Erythroblast (primary cell): ENCODE measurements at places on chromosomes 11 and 22.

- DNase-seq, result no peak
Observed at GRCh38 chr11:6268820-6269219, 9.2 kb downstream of the CCKBR start.

GRCh38 chr11:106974831-106975230, 43.4 kb downstream of the GUCY1A2 start:
- no peak for DNase-seq

GRCh38 chr11:11555208-11555607, 66.6 kb downstream of the GALNT18 start:
- DNase-seq, result no peak

GRCh38 chr11:44564166-44564565, 1.3 kb upstream of the CD82 start:
- peak; percentile 71 for DNase-seq

GRCh38 chr11:117498791-117499190, 171.1 kb downstream of the CEP164 start:
- no peak for DNase-seq

DNA sequence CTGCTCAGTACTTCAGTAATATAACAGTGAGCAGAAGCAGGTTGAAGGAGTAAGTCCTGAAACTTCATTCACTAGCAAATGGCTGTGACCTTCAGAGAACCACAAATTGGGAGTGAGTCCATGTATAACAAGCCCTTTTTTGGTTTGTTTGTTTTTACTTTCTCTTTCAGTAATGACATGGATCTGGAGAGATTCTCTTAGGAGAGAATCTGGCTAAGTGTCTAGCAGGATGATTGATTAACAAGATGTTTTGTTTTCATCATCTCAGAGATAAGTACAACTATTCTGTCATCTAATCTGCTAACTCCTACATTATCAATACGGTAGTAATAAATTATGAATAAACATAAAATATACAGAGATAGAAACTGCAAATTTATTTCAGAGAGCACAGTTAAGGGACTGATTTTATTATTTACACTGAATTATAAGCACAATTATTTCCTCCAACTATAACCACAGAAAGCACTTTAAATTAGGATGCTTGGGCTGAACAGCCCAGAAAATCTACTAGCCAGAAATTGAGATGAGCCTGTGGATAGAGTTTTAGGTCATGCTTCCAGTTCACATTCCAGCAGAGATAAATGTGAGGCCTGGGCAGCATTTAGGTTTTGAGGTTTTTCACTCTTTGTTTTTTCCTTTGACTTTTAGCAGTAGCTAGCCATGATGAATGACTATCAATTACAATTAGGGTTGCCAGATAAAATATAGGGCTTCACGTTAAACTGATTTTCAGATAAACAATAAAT, 429.3 kb upstream of the FAT3 start:
- DNase-seq, result no peak

DNA sequence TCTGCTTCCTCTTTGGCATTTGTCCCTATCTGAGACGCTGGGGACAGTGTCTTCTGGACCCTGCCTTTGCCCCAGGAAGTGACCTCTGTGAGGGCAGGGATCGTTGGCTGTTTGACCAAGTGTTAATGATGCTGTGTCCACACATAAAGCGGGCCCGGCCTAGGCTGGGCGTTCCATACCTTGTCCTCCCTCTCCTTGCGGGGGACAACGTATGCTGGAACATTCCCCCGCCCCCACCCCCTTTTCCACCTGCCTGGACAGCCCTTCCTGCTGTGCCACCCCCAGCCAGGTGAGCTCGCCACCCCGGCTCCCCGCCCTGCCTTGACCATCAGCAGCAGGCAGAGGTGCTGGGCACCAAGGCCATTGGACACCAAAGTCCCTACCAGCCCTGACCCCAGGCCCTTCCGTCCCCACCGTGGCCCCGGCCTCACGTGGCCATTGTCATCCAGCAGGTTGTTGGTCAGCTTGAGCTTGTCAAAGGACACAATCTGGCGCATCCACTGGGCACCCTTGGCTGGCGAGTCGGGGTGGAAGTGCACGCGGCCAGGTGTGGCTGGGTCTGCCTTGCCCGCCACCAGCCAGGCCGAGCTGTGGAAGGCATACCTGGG, 4.1 kb upstream of the NUDT8 start:
- DNase-seq, result no peak

DNA sequence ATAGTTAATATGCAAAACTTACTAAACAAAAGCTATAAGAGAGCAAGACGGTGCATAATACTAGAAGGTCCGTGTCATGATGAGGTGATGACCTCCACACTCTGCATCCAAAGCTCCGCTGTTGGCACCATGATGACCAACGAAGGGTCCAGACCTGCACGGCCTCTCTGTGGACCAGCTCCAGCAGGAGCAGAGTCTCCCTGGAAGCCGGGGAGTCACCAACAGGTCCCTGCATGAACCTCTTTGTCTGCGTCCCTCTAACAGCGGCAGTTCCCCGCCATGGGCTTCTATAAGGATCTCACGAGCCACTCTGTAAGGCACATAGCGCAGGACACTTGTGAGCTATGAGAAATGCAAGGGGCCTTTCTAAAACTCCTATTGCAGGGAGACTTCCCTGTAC, 517.3 kb downstream of the BRD1 start:
- DNase-seq, result no peak

DNA sequence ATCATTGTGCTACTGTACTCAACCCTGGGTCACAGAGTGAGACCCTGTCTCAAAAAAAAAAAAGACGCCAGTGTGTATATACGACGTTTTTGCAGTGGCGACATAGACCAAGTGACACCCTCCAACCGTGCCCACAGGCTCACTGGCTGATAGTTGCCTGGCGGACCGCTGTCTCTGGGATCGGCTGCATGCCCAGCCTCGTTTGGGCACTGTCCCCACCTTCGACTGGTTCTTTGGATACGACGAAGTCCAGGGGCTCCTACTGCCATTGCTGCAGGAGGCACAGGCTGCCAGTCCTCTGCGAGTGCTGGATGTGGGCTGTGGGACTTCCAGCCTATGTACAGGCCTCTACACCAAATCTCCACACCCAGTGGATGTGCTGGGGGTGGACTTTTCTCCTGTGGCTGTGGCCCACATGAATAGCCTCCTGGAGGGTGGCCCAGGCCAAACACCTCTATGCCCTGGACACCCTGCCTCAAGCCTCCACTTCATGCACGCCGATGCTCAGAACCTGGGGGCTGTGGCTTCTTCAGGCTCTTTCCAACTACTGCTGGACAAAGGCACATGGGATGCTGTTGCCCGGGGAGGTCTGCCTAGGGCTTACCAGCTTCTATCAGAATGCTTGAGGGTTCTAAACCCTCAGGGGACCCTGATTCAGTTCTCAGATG, 1.3 kb downstream of the CSKMT start:
- no peak for DNase-seq

GRCh38 chr11:73734993-73735392, 25.9 kb downstream of the RAB6A start:
- no peak for DNase-seq

DNA sequence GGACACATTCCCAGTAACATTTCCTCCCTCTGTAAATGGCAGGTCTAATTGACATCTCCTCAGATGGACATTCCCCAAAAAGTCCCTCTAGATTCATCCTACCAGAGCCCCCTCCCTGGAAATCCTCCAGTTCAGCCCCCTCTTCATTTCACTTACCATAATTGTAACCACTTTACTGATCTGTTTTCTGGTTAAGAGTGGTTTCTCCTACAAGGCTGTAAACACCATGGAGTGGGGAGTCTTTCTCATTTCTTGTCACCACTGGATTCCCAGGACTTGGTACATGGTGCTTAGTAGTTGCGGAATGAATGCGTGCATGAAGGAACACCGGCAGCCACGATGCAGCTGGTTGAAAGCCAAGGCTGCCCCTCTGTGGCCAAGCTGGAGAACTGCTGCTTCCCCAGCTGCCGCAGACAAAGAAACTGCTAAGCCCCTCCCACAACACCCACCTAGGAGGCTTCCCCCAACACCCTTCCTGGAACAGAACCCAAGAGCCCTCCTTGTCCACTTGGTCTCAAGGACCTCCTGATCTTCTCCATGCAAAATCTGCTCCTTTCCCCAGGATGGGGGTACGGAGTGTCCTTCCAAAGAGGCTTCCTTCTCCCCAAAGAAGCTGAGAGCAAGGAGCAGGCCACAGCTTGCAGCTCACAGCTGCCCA, 18.6 kb upstream of the SCARF2 start:
- peak; percentile 77 for DNase-seq

GRCh38 chr11:129414144-129414872, 38.7 kb downstream of the BARX2 start:
- no peak for DNase-seq

DNA sequence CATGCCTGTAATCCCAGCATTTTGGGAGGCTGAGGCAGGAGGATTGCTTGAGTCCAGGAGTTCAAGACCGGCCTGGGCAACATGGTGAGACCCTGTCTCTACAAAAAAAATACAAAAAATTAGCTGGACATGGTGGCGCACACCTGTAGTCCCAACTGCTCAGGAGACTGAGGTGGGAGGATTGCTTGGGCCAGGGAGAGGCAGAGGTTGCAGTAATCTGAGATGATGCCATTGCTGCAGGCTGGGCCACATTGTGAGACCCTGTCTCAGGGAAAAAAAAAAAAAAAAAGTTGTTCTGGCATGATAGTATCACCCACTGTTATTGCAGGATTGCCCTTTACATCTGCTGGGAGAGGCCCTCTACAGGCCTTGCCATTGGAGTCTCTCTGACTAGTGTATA, 18.4 kb downstream of the ATXN10 start:
- DNase-seq, result no peak

DNA sequence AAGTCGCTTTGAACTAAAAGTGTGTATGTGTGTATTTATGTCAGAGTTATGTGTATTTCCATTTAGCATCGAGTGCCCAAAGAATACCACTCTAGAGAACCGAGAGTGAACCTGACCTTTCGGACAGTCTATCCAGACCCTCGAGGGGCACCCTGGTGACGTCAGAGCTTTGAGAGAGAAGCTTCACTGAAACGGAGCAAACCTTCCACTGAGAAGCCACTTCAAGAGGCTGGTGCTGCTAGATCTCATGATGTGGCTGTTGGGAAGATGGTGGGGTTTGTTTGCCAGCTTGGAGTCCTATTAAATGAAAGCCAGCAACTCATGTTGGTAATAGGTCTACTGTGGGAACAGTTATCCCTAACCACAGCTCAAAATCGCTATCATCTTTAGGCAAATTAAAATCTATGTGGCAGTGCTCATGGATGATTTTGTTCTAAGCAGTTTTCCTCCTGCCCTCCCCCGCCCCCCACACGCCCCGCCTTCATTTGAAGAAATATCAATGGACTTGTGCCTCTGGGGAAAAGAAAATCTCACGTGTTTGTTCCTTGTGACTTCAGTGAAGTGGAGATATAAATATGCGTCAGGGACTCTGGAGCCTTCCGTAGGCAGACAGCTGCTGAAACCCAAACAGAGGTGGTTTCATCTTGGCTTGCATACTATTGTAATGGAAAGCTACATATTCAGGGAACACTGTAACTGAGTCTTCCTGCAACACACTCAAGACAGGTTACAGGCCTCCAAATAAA, 22.4 kb upstream of the C11orf96 start:
- DNase-seq, result no peak

DNA sequence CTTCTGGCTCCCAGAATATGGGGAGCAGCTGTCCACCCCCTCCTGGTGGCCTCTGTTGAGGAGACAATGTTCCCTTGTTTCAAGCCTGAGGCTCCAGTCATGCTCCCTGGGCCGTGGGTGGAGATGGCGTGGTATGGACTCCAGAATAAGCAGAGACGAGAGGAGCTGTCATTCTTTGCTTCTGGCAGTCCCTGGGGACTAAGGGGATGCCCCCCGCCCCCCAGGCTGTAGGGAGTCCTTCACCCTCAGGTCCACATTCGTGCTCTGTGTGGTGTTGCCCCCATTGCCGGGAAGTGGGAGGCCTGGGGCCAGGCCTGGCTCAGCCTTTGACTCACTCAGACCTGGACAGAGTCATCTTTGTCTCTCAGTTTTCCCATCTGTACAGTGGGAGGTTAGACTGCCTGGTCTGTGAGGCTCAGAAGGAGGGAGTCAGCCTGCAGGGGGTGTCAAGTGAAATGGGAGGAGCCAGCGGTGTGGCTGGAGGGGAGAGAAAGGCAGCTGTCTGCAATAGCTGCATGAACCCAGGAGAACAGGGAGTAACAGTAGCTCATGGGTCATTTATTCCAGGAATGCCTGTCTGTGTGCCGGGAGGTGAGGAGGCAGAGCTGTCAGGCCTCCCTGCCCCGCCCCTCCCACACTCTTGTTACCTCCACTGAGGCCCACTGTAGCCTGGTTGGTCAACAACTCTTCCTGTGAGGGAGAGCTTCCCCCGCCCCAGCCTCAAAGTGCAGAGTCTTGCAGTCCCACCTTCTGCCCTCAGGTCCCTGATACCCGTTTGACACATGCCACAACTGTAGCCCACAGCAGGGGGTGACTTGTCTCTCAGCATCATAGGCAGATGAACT, 6.3 kb downstream of the ARHGEF17 start:
- DNase-seq, result no peak

DNA sequence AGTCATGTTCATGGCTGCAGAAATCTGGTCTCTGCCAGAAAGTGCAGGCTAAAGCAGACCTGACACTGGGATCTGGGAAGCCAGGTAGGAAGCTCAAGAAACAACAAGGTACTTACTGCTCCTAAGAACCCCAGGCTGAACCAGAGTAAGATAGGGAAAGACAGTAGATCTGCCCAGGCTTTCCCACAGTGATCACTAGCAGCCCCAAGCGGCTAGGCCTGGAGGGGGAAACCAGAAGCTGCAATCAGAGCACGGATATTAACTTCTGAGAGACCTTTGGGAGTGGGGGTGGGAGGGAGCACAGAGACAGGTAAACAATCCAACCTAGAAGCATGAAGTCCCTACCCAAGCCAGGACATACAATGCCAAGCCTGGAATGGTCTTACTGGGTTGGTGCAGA, 135.2 kb upstream of the C11orf58 start:
- peak; percentile 41 for DNase-seq

DNA sequence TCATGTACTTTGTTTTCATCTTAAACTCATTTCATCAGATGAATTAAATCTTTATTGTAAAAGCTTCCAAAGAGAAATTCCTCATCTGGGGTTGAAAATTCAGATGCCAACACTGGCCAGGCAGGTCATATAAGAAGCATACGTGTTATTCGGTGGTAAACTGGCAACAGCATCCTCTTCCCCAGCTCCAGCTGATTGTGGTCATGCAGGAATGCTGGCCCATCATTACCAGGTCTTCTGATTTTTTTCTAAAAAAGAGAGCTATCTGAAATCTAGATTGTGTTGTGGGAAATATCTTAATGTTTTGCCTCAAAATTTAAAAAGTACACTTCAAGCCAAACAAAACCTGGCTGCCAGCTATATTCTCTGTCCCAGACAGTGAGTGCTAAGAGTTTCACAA, 53.6 kb downstream of the ARFGAP2 start:
- no peak for DNase-seq

DNA sequence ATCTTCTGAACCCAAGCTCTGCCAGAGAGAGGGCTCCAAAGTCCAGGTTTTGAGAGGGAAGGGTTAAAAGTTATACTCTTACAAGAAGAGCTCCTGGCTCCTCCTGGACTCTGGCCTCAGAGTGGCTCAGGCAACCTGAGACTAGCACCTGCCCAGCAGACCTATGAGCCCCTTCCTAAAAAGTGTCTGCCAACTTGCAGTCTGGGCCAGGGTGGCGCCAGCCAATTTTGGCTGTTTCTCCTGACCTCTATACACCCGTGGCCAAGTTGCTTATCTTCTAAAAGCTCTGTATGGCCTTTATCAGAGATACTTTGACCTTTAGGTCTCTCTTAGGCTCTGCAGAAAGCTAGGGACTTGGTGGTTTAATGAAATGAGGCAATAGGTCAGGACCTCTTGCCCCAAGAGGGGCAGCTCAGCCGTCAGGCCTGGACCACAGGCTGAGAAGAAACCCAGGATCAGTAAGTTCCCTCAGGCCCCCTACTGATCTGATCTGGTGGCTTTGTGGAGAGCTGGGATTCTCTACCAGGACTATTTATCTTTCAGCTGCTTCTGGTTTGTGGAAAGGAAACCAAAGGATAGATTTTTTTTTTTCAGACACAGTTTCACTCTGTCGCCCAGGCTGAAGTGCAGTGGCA, 10.3 kb upstream of the UCP3 start:
- DNase-seq, result peak; percentile 50
